ENCODE measurements at places on chromosomes 6 and 20.
A peak's percentile ranks its signal among the peaks of the same experiment; 100 is the strongest.

DNA sequence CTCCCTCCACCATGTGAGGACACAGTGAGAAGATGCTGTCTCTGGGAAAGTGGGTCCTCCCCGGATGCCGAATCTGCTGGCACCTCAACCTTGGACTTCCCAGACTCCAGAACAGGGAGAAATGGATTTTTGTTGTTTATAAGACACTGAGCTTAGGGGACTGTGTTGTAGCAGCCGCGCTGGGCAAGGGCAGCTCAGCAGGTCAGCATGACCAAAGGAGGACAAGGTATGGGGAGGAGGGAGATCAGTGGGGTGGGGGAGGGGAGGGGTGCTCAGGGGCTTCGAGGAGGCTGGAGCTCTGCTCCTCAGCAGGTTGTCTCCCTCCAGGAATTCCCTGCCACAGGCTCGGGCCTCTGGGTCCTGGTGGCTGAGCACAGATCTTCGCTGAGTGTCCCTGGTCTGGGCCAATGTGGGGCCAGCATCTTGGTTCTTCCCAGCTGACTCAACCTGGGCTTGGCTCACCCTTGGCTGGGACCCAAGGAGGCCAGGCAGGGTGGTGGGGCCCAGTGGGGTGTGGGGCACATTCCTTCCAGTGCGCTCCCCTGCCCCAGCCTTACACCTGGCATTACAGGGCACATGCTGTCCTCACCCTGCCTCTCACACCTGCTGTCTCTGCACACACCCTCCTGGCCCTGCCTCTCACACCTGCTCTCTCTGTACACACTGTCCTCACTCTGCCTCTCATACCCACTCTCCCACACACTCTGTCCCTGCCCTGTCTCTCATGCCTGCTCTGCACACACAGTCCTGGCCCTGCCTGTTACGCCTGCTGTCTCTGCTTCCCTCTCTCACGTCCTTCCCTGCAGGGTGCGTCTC, 107.3 kb downstream of the SYCP2 start:
- no peak for DNase-seq

DNA sequence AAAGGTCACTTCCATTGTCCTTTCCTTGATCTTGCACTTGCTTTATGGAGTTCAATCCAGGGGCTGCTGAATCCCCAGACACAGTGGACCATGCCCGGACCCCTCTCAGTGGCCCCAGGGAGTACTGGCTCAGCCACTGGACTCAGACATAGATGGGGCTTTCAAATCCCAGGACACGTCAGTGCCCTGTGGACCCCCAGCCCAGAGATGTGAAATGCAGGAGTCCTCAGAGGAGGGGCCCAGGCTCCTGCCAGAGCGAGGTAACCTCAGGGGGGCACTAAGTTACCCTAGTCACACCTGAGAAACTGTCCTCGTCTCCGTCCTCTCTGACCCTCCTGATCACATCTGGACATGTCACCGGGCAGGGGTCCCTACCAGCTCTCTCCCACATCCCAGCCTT, 18.7 kb upstream of the APMAP start:
- DNase-seq, result no peak

DNA sequence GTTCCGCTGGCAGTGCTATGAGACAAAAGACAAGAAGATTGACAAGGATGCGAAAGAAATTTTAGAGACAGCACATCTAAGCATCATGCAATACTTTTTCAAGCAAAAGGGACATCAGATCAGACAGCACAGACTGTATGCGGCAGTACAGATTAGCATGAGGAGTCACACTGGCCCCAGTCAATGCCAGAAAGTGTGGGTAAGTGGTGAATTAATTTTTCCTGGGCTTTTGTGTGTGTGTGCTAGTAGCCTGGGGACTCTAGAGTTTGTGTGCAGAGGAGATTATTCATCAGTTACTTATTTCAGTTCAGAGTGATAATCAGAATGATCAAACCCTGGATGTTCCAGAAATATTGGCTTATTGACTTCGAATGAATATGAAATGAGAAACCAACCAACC, 47.2 kb downstream of the LAMA4 start:
- no peak for DNase-seq

GRCh38 chr6:42512579-42512978, 51.2 kb upstream of the UBR2 start:
- DNase-seq, result no peak

DNA sequence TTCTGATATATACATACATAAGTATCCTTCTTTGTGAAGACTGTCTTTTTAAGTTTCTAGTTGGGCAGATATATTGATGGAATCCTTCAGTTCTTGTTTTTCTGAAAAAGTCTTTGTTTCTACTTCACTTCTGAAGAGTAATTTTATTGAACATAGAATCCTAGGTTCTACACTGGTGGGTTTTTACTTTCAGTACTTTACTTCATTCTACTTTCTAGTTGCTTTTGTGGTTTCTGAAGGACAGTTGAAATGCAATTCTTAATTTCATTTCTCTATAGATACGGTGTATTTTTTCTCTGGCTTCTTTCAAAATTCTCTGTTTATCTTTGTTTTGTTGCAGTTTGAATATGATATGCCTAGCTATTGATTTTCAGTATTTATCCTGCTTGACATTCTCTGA, 105.3 kb downstream of the HMGCLL1 start:
- DNase-seq, result no peak

DNA sequence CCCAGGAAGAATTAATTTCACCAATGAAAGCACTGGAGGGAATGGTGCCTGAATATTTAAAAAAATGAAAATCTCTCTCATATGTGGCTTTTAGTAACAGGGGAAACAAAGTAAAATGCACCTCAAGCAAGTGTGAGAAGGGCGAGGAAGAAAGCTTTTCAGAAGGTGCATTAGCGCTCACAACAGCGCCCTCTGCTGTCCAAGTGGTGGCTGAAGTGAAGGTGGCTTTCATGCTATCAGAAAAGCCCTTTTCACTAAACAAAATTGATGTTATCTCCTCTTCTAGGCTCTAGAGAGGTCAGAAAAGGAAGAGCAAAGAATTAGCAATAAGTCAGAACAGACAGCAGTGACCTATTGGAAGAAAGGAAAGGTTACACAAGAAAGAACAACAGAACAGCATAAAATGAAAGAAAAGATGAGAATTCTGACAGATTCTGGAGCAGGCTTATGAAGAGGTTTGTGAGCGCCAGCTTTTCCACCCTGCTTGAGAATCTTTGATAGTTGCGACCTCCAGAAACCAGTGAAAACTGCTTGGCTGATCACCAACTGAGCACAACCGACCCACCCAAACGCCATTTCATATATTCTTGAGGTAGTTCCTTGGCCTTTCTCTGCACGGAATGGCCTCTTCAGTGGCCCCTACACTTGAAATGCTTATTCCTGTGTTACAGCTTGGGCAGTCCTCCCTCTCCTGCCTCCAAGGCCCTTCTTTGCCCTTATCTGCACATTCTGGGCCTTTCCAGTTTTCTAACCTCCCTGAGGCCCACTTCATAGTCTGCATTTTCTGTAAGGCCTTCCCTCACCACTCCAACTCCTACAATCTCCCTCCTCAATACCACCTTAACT, 45.3 kb downstream of the SMLR1 start:
- peak; percentile 32 for DNase-seq

DNA sequence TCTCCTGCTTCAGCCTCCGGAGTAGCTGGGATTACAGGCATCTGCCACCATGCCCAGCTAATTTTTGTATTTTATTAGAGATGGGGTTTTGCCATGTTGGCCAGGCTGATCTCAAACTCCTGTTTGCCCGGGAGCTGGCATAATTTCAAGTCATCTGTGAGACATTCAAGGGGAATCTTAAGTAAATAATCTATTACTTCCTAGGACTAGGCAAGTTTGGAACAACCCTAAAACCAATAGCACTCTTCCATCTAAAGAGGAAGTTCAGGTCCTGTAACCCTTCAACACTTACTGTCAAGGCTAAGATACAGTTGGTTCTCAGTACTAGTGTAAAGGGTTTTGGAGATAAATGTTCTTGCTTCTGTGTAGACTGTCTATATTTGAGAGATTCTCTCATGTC, 267.8 kb upstream of the IRAK1BP1 start:
- DNase-seq, result no peak

GRCh38 chr6:138588805-138589434, 89.6 kb upstream of the NHSL1 start:
- DNase-seq, result peak; percentile 4

GRCh38 chr20:46408281-46408731, 1.9 kb upstream of the ELMO2 start:
- DNase-seq, result no peak

Measured in amygdala (tissue), 56 donors.